ENCODE measurements at places on chromosomes 1 and 21. TPM values are rescaled to one million over a fixed set of nuclear protein-coding genes. Genes with fewer than 3 reads are reported as not detected.

GRCh38 chr1:202005958-202006357, 4.4 kb upstream of the ELF3 start:
- no peak for DNase-seq
- no peak overlapping the region for H3K4me3 ChIP-seq
- H3K27ac ChIP-seq: no peak overlapping the region
- H3K4me1 ChIP-seq: no peaks in the 10 kb centered on the region

DNA sequence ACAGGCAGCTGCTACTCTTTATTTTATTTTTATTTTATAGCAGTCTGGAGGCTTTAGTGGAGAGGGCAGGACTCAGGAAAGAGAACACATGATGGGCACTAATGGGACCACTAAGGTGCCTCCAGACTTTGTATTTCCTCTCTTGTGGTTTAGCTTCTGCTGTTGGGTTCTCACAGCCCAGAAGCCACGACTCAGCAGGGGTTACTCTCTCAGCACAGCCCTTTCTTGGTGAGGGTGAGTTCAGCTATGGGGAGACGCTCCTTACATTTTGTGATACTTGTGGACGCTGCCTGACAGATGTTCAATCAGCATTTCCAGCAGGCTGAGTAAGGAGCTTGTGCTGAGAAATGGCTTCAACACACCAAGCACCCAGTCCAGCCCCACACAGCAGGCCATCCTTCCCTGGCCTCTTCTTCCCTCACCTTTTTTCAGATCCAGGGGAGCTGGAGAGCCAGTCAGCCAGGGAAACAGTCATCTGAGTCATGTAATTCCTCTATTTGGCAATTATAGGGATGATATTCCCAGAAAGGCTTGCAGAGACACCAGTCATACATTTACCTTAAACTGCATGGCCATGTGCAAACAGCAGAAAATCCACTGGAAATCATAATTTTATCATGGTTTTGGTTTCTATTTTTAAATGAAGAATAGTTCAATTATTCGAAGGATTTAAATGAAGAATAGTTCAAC, 53.2 kb upstream of the RAB3GAP2 start:
- H3K36me3 ChIP-seq: no peaks in the 10 kb centered on the region
- no peak overlapping the region for H3K27ac ChIP-seq
- no peak for DNase-seq
- no peaks in the 10 kb centered on the region for H3K4me1 ChIP-seq
- no peak overlapping the region for H3K4me3 ChIP-seq

The LIPI gene
- not detected for total RNA-seq

The CLEC20A gene
- not detected for total RNA-seq
